Endothelial cell of coronary artery (primary cell): ENCODE measurements at places on chromosomes 4 and X. TPM values are rescaled to one million over a fixed set of nuclear protein-coding genes. Genes with fewer than 3 reads are reported as not detected.

EDNRA gene
- 5.0 TPM in 1 of 2 replicates, not detected in the other for total RNA-seq

RTL3 gene
- under 0.01 TPM in 1 of 2 replicates, not detected in the other for total RNA-seq

SHROOM3 gene
- total RNA-seq, result 1.2 and 5.5 TPM in 2 replicates

RNF175 gene
- not detected in 2 replicates for total RNA-seq

SSX4 gene
- not detected in 2 replicates for total RNA-seq

BMPR1B gene
- under 0.01 and 0.36 TPM in 2 replicates for total RNA-seq

SLIT2 gene
- total RNA-seq, result 22.2 and 36.4 TPM in 2 replicates

C4orf46 gene
- total RNA-seq, result 6.5 and 12.7 TPM in 2 replicates

ADGRG4 gene
- total RNA-seq, result under 0.01 TPM in 1 of 2 replicates, not detected in the other

RASL11B gene
- total RNA-seq, result not detected in 2 replicates
